CD14-positive monocyte (primary cell): ENCODE measurements at places on chromosomes 5 and 9.

GRCh38 chr9:69899491-69899890, 78.9 kb downstream of the CFAP95 start:
- H3K27ac ChIP-seq, result no peak overlapping the region
- H3K4me3 ChIP-seq, result no peak overlapping the region
- H3K4me1 ChIP-seq, result no peaks in the 10 kb centered on the region
- no peaks in the 10 kb centered on the region for H3K36me3 ChIP-seq

- no peak overlapping the region for H3K27ac ChIP-seq
- H3K36me3 ChIP-seq, result no peaks in the 10 kb centered on the region
- no peaks in the 10 kb centered on the region for H3K4me1 ChIP-seq
- H3K4me3 ChIP-seq, result no peak overlapping the region
Measured at GRCh38 chr9:34899535-34900158, 58.4 kb upstream of the PHF24 start.

DNA sequence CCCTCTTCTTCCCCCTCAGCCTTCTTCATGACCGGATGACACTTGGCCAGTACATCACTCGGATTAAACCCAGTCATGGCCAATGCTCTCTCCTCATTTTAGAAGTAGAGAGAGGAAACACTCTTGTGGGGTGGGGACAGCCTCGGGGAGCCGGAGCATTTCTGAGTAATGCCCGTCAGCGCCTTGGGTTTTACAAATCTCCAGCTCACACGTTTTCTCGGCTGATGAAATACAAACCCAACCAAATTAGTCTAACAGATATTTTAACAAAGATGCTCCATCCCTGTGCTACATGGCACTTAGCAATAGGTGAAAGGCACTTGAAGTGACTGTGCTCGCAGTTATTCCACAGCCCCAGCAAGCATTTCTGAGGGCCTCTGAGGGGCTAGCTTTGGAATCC, 51.7 kb downstream of the ZNF366 start:
- no peak for DNase-seq
- H3K27ac ChIP-seq, result no peak overlapping the region
- H3K4me3 ChIP-seq, result no peak overlapping the region
- H3K4me1 ChIP-seq, result peaks cover 11% of the 10 kb centered on the region
- H3K36me3 ChIP-seq, result no peaks in the 10 kb centered on the region

- H3K27ac ChIP-seq, result no peak within 1 kb of the TSS
- peak within 1 kb of the TSS; percentile 93 for H3K4me3 ChIP-seq
- no peaks in the 10 kb centered on the region for H3K27me3 ChIP-seq
- no peak for DNase-seq
Measured at GRCh38 chr9:132878695-132879456, at the start of gene SPACA9. TSS of gene SPACA9 (plus strand) at chr9:132878898. CDS start at chr9:132883948, 5,050 bp downstream.

DNA sequence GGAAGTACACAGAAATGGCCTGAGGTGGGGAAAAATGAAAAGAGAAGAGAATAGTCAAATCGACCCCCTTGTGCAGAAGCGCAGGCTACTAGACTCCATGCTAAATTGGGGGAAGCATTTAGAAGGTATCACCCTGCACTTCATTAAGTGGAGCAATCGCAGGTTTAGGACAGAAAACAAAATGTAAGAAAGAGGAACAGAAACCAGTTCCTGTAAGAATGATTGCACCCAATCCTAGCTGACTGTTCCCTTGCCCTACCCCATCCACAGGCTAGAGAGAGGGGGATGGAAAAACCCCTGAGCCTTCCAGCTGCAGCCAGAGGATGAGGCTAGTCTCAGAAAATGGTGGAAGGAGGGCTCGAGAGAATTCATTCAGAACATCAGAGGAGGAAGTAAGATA, 23.9 kb upstream of the PPP1R2B start:
- no peaks in the 10 kb centered on the region for H3K36me3 ChIP-seq
- no peak overlapping the region for H3K4me3 ChIP-seq

DNA sequence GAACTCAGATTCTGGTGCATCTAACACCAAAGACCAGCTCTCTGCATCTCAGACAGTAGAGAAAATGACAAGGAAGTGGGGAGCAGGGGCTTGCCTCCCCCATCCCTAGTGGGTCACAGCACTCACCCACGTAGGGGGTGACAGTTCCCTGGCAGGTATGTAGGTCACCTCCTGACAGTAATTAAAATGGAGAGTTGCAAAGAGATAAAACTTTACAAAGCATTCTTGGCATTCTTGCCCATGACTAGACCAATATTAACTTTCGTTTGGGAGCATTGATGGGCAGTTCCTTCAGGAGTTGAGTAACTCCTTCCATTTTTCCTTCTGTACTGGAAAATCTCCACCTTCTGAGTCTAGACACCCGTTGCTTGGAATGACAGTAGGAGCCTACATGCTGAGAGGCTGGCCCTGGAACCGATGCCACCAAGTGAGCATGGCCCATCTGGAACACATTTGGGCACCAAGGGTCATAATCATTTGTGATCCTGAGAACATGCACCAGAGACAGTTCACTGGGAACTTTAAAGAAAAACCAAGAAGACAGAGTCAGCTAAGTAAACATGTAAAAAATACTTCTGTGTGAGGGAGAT, 81.5 kb upstream of the MSX2 start:
- H3K36me3 ChIP-seq, result no peaks in the 10 kb centered on the region
- no peaks in the 10 kb centered on the region for H3K4me1 ChIP-seq
- no peak overlapping the region for H3K27ac ChIP-seq
- no peak for DNase-seq
- H3K27me3 ChIP-seq, result no peaks in the 10 kb centered on the region
- H3K4me3 ChIP-seq, result no peak overlapping the region

DNA sequence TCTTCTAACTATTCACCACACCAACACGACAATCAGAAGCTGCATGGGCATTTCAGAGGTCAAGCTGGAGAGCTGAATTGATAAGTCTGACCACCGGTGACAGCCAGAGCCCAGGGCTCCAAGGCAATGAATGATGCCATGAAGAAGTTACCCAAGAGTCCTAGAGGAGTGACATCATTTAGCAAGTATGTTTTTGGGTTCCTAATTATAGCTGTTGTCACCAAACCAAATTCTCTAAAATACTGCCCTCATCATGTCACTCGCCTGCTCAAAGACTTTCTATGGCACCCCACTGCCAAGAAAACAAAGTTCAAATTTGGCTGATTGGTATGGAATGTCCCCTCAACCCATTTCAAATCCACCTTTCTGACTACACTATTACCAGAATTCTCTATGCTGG, 235.1 kb downstream of the SPOCK1 start:
- no peak overlapping the region for H3K4me3 ChIP-seq
- H3K27ac ChIP-seq, result no peak overlapping the region
- H3K4me1 ChIP-seq, result no peaks in the 10 kb centered on the region
- DNase-seq, result no peak
- no peaks in the 10 kb centered on the region for H3K36me3 ChIP-seq
- peaks cover 2% of the 10 kb centered on the region for H3K27me3 ChIP-seq

GRCh38 chr5:179205277-179205676, 140.0 kb downstream of the ADAMTS2 start:
- H3K4me3 ChIP-seq, result no peak overlapping the region
- no peaks in the 10 kb centered on the region for H3K4me1 ChIP-seq
- H3K27ac ChIP-seq, result no peak overlapping the region

DNA sequence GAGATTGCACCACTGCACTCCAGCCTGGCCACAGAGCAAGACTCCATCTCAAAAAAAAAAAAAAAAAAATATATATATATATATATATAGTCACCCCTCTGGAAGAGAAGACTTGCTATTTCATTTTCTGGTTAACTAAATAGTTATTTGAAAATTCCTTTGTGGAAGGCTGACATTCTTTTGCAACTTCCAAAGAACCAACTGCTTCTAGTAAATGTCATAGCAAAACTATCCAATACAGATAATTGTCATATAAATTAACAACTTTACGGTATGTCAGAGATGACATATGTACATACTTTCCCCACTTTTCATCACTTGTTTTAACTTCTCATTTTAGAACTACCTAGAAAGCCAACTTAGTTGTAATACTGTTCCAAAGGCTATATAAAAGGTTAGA, 50.9 kb downstream of the PRUNE2 start:
- H3K4me1 ChIP-seq, result no peaks in the 10 kb centered on the region
- no peak overlapping the region for H3K27ac ChIP-seq
- no peak for DNase-seq
- H3K36me3 ChIP-seq, result no peaks in the 10 kb centered on the region
- no peak overlapping the region for H3K4me3 ChIP-seq
- no peaks in the 10 kb centered on the region for H3K27me3 ChIP-seq

GRCh38 chr5:135446615-135447014, 533 bp downstream of the DCANP1 start:
- DNase-seq, result no peak
- no peaks in the 10 kb centered on the region for H3K36me3 ChIP-seq
- peaks cover 77% of the 10 kb centered on the region for H3K4me1 ChIP-seq
- H3K4me3 ChIP-seq, result no peak overlapping the region
- H3K27me3 ChIP-seq, result no peaks in the 10 kb centered on the region

DNA sequence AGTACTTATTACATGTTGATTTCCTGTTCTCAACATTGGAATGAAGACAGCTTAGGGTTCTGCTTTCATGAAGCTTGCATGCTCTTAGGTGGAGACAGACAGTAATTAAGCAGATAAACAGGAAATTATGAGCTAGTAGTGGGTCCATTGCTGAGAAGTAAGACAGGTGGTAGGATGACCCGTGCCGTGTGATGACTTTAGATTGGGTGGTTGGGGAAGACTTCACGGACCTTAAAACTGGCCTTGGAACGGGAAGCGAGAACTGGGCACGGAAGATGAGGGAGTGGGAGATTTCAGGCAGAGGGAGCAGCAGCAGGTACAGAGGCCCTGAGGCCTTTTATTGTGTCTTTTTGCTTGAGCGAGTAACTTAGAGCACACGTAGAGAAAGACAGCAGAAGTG, 27.2 kb downstream of the ABL1 start:
- DNase-seq, result no peak
- H3K27me3 ChIP-seq, result no peaks in the 10 kb centered on the region
- no peaks in the 10 kb centered on the region for H3K4me1 ChIP-seq
- no peak overlapping the region for H3K4me3 ChIP-seq
